ENCODE measurements at places on chromosomes 5 and 9. TPM values are rescaled to one million over a fixed set of nuclear protein-coding genes. Genes with fewer than 3 reads are reported as not detected.

PCDHB10 gene
- 0.81 TPM for total RNA-seq

PRR16 gene
- total RNA-seq, result 14.2 TPM

F2RL2 gene
- total RNA-seq, result 0.13 TPM

DHFR gene
- 10.7 TPM for total RNA-seq

KIF12 gene
- not detected for total RNA-seq
